ENCODE measurements at places on chromosomes 13 and 19.
A peak's percentile ranks its signal among the peaks of the same experiment; 100 is the strongest.

- peaks cover 15% of the 10 kb centered on the region for H3K4me1 ChIP-seq
- DNase-seq: peak; percentile 38
- H3K27ac ChIP-seq: peak overlapping the region; percentile 41
- H3K27me3 ChIP-seq: no peaks in the 10 kb centered on the region
- no peak overlapping the region for H3K4me3 ChIP-seq
- no peaks in the 10 kb centered on the region for H3K36me3 ChIP-seq
Observed at GRCh38 chr13:75372517-75372916, 109.5 kb downstream of the TBC1D4 start.

- H3K27me3 ChIP-seq: no peaks in the 10 kb centered on the region
- no peaks in the 10 kb centered on the region for H3K36me3 ChIP-seq
- H3K4me1 ChIP-seq: no peaks in the 10 kb centered on the region
- H3K4me3 ChIP-seq: no peak overlapping the region
- H3K27ac ChIP-seq: no peak overlapping the region
Observed at GRCh38 chr13:50344717-50345116, 329.5 kb downstream of the KCNRG start.

DNA sequence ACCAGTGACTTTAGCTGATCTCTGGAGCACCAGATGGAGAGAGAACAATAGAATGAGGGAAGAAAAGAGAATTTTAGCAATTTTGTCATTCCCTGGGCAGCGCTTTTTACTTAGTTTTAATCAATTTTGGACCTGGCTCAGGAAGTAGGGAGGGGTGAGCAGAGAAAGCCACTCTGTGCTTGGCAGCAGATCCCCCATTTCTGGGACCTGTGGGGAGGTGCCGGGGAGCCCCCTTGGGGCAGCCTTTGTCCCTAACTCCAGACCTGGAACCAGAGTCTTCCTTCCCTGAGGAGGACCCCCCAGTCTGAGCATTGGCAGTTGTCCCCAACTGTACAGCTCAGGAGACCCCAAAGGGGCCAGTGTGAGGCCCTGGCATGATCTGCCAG lies 10.5 kb downstream of the LYL1 start:
- H3K27me3 ChIP-seq: no peaks in the 10 kb centered on the region
- no peak for DNase-seq
- H3K36me3 ChIP-seq: peaks cover 8% of the 10 kb centered on the region
- no peak overlapping the region for H3K27ac ChIP-seq

DNA sequence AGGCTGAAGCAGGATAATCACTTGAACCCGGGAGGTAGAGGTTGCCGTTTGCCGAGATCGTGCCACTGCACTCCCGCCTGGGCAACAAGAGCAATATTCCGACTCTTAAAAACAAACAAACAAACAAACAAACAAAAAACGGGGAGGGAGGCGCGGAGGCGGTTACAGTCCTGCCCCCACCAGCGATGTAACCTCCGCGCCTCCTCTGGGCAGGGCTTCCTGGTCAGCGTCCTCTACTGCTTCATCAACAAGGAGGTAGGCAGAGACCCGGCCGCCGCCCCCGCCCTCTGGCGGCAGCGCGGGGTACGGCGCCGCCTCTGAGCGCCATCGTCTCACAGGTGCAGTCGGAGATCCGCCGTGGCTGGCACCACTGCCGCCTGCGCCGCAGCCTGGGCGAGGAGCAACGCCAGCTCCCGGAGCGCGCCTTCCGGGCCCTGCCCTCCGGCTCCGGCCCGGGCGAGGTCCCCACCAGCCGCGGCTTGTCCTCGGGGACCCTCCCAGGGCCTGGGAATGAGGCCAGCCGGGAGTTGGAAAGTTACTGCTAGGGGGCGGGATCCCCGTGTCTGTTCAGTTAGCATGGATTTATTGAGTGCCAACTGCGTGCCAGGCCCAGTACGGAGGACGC lies 10.2 kb downstream of the SNRPD2 start:
- no peaks in the 10 kb centered on the region for H3K27me3 ChIP-seq
- peak overlapping the region; percentile 20 for H3K4me3 ChIP-seq
- H3K27ac ChIP-seq: peak overlapping the region; percentile 32
- DNase-seq: peak; percentile 84

- no peaks in the 10 kb centered on the region for H3K4me1 ChIP-seq
- H3K27ac ChIP-seq: no peak overlapping the region
- no peak overlapping the region for H3K4me3 ChIP-seq
Observed at GRCh38 chr13:112634102-112634501, 46.1 kb upstream of the TUBGCP3 start.

- no peaks in the 10 kb centered on the region for H3K36me3 ChIP-seq
- no peaks in the 10 kb centered on the region for H3K27me3 ChIP-seq
- H3K27ac ChIP-seq: no peak overlapping the region
- H3K4me3 ChIP-seq: no peak overlapping the region
Observed at GRCh38 chr13:29317828-29318227, 277.7 kb downstream of the SLC7A1 start.

- no peaks in the 10 kb centered on the region for H3K36me3 ChIP-seq
- no peaks in the 10 kb centered on the region for H3K4me1 ChIP-seq
- H3K27me3 ChIP-seq: peaks cover 2% of the 10 kb centered on the region
- no peak overlapping the region for H3K4me3 ChIP-seq
- no peak for DNase-seq
- H3K27ac ChIP-seq: no peak overlapping the region
Observed at GRCh38 chr13:29502391-29503008, 93.0 kb downstream of the SLC7A1 start.

- no peak overlapping the region for H3K4me3 ChIP-seq
- H3K36me3 ChIP-seq: no peaks in the 10 kb centered on the region
- no peaks in the 10 kb centered on the region for H3K4me1 ChIP-seq
- H3K27me3 ChIP-seq: no peaks in the 10 kb centered on the region
Observed at GRCh38 chr13:81051873-81052272, 710.9 kb upstream of the SPRY2 start.

DNA sequence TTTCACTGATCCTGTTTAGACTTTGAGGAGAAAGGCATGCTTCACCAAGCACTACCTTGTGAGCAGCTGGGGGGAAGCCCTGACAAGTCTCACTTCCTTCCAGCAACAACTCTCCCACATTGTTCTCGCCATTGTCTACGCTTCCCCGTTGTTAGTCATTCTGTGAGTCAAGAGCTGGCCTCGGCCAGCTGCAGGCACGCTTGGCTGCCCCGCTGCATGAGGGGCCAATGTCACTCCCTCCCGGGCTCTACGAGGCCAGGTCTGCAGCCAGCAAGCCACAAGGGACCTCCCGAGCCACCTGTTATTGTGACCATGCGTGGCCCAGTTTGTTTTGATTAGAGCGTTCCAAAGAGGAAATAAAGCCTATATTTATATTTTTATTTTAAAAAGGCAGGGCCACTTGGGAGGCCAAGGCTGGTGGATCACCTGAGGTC lies 220.9 kb downstream of the FOXO1 start:
- no peaks in the 10 kb centered on the region for H3K36me3 ChIP-seq
- no peak for DNase-seq
- H3K4me1 ChIP-seq: no peaks in the 10 kb centered on the region
- H3K27ac ChIP-seq: no peak overlapping the region
- no peak overlapping the region for H3K4me3 ChIP-seq

DNA sequence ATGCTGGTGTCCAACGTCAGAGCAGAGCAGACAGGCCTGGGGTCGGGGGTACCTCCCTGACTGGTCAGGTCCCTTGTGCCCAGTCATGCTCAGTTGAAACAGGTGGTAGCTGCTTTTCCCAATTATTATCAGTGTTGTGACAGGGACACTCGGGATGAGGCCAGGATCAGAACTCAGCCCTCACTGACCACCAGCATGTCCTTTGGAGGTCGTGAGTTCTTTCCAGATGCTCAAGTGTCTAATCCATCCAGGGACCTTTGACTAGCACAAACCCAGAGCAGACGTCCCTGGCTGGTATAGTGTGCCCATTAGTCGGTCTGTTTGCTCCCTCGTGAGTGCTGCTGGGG lies 22.4 kb downstream of the MAU2 start:
- DNase-seq: no peak
- no peaks in the 10 kb centered on the region for H3K27me3 ChIP-seq
- peaks cover 72% of the 10 kb centered on the region for H3K36me3 ChIP-seq
- peaks cover 29% of the 10 kb centered on the region for H3K4me1 ChIP-seq

- no peak for DNase-seq
- no peaks in the 10 kb centered on the region for H3K27me3 ChIP-seq
- peak overlapping the region; percentile 69 for H3K27ac ChIP-seq
- H3K4me1 ChIP-seq: peaks cover 17% of the 10 kb centered on the region
Observed at GRCh38 chr13:36820222-36820621, 1.2 kb downstream of the RFXAP start.

DNA sequence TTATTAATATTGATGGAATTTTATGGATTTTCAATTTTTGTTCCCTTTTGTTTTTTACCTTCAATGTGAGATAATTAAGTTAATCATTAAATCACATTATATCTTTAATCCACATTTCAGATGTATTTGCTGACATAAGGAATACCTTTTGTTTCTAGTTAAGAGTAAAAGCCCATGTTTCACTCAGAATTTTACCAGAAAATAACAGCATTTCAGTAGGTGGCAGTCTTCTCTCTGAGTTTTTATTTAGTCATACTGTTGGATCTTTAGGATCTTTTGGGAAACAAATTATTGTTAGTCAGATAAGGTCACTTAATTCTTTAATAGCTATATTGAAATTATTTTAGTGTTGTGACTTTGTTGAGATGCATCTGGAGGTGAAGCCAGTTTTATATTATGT lies 67.9 kb downstream of the NDFIP2 start:
- H3K4me1 ChIP-seq: no peaks in the 10 kb centered on the region
- no peak overlapping the region for H3K27ac ChIP-seq
- no peak for DNase-seq
- H3K4me3 ChIP-seq: no peak overlapping the region
- no peaks in the 10 kb centered on the region for H3K27me3 ChIP-seq

Data from K562 (cell line).